ENCODE measurements at places on chromosomes 5 and 9. TPM values are rescaled to one million over a fixed set of nuclear protein-coding genes. Genes with fewer than 3 reads are reported as not detected.
A peak's percentile ranks its signal among the peaks of the same experiment; 100 is the strongest.

DNA sequence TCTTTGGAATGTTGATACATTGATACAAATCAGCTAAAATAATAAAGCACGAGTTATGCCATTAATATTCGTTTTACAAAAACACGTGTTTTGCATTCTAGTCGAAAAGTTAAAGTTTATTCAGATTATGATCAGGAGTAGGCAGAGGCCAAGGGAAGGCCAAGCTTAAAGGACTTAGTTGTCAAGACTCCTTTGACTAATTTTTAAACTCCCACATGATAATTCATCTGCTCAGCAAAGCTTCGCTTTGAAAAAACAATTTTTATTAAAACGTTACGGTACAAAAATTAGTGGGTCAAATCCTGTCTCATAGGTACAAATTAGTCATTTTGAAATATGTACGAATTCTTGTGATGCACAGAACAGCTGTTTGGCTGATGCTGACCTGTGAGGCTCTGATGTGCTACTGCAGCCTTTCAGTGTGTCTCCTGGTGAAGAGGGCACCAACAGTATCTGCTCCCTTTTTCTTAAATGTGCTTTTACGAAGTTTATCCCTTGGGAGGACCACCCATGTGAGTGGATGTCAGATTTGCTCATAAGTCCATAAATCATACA is 23.0 kb upstream of the NR3C1 start:
- no peak for DNase-seq

GRCh38 chr9:126451316-126451885 is 124.8 kb downstream of the MVB12B start:
- DNase-seq = no peak

DNA sequence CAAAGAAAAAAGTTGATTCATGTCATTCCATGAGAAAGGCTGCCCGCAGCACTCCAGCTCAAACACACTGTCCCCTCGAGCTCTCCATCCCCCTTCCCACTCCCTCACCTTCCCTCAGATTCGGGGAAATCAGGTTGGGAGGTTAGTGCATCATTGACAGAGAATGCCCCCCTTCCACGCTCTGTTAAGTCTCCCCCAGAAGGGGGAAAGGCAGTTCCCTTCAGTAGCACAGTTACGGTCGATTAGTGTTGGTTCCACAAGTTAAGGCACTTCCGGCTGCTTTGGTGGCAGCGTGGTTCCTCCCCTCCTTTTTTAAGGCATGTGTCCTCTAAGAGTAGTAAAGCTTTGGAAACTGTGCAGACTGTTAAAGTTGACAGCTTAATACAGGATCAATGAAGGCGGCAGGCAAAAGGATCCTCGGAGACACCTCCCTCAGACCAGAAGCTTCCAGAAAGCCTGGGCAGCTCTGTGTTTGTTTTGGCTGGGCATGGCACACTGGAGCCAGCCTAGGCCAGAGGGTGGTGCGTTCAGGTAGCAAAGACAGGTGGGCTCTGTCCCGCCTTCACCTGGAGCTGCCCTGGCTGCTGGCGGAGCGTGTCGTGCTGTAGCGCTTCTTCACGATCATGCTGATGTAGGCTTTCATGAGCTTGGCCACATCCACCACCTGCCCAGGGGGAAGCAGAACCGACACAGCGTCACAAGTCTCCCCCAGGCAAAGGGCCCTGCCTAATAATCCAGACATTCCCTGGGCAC is 49.5 kb upstream of the RETREG1 start:
- DNase-seq = no peak

DNA sequence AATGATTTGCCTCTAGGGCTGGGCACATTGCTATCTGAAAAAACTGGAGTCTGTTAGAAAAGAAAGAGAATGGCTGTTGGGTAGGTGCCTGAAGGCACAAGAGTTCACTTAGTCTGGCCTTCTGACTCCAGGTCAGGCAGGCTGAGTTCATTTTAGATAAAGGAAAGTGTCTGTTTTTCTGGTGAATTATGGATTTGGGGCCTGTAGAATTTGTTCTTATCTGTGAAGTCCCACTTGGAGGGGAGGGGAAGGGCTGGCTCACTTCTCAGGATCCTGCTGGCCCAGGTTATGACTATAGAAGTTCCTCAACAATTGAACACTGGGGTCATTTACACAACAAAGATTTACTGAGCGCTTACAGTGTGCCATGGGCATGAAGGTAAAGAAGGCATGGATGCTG is 11.5 kb upstream of the SEPTIN8 start:
- no peak for DNase-seq

- no peak for DNase-seq
These were observed 68.1 kb downstream of the HMCN2 start for GRCh38 chr9:130333712-130334062.

DNA sequence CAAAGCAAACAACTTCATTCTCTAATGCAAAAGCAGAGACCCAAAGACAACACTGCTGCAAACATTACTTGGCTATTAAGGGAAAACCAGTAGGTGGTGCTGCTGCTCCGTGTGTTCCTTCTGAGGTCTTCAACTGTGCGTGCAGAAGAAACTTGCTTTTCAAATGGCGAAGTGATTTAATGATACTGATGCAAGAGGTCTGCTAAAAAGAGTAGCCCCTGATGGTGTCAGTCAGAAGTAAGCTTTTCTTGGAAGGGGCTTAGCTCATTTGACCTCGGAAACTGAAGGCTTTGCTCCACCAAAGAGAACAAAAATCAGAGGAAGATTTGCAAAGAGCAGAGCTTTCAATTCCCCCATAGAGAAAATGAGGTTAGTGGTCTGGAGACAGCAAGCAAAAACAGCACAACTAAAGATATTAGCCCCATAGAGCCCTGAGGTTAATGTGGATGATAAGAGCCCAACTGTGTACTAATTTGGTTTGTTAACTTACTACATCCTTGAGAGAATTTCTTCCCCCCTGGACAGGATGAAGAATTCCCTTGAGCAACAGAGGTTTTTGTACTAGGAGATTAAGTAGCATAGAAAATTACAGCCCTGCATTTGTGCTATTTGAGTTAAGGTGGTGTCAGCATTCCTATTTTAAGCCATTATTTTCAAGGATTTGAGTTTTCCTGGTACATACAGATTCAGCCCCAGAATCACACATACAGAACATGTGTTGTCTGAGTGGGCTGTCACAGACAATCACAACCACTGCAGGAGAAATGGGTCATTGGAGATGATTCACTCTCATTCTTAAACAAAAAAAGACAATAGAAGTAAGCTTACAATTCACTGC is 153.2 kb upstream of the C9orf72 start:
- peak; percentile 80 for DNase-seq

DNA sequence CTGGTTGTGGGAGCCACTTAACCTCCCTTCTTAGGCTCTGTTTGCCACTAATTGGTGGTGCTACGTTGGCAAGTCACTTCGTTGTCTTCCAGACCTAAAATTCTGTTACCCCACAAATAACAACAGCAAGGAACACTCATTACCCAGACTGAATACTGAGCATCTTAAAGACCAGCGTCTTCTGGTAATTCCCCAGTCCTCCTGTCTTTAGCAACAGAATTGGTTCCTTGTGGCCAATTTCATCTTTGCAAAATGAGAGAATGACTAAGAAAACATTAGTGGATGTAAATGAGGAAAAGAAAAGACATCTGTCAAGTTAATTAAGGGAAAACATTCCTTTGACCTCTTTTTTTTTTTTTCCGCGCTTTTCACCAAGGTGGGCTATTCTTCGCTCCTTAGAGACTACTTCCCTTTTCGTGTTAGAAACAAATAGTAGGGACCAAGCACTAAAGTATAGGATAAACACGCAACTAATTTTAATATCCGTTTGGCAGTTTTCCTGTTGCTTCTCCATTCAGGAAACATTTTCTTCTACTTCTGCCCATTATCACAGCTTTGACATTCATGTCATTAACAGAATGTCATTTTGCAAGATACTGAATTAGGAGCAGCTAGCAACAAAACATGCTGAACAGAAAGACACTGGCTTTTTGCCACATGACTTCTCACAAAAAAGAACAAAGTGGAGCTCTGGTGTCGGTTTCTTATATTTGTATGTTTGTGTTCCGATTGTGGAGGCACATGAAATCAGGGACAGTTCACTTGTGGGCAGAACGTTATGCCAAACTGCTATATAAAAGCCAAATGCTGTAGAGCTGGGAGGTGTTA is 154.2 kb downstream of the CD180 start:
- no peak for DNase-seq

- DNase-seq = no peak
These were observed 13.8 kb downstream of the PDCL start for GRCh38 chr9:122814545-122814944.

DNA sequence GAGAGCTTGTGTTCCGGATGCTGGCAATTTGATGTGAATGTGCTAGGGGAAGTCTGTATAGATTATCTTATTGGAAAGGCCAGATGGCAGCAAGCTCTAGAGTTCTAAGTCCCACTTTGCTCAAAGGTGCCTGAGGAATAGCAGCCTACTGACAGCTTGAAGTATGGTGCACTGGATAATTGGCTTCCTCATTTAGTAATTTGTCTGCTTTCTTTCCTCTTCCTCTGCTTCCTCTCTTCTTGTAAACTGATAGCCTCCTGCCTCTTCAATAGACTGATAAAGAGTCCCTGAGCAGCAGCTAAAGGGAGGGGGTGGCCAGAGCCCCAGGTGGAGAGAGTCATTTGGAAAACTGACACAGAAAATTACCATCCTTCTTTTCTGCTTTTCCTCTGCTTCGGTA is 177.3 kb downstream of the FGF1 start:
- DNase-seq = no peak

GRCh38 chr9:87278971-87279733 is 218.5 kb upstream of the DAPK1 start:
- no peak for DNase-seq

GRCh38 chr5:169922474-169922873 is 57.8 kb downstream of the INSYN2B start:
- DNase-seq = no peak

DNA sequence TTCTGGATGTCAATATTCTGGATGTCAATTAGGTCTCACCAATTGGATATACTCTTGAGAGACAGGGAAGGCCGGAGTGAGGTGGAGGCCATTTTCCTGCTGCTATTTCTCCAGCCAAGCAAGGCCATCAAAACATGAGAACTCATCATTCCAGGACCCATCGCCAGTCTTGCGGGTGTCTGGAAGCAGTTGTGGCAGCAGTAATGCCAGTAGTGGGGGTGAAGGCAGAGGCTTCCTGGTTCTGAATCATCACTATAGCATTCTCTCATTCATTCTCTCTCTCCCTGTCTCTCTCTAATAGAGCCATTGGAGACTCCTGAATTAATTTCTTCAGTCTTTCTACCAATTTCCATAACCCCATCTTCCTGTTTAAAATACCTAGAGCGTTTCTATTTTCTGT is 71.8 kb downstream of the EGFLAM start:
- no peak for DNase-seq

GRCh38 chr5:172637740-172638139 is 3.3 kb upstream of the NEURL1B start:
- DNase-seq = no peak

DNA sequence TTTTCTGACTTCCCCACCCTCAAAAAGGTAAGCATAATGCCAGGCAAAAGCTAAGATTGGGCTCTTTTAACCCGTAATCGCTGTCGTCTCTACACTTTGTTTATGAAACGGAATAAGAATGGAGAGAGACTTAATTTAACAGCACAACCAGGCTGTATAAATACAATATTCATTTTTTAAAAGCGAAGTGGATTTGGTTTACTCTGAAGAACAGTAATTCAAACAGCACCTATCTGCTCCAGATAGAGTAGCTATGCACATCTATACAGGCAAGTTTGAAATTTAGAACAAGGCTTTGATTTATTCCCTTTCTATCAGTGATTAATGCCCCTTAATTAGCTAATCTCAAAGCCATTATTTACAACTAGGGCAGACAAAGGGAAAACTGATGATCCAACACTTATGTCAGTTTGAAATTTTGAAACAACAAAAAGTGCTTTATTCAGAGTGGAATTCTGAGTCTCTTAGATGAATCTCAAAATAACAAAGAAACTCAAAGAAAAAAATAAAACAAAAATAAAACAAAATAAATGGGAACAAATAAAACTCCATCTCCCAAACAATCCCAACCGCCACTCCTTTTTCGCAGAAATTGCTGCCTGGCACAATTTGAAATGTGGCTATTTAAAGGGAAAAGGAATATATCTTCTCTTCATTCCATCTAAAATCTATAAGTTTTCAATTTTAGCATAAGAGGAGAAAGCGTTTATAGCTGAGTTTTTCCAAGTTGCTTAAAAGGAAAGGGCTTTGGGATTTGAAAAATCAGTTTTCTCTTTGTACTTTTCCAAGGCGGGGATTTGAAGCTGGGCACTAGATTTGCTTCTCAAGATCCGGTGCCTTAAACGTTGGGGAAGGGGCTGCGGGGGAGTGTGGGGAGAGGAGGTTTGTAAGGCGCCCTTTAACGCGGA is 298.6 kb downstream of the PARP8 start:
- DNase-seq = no peak

DNA sequence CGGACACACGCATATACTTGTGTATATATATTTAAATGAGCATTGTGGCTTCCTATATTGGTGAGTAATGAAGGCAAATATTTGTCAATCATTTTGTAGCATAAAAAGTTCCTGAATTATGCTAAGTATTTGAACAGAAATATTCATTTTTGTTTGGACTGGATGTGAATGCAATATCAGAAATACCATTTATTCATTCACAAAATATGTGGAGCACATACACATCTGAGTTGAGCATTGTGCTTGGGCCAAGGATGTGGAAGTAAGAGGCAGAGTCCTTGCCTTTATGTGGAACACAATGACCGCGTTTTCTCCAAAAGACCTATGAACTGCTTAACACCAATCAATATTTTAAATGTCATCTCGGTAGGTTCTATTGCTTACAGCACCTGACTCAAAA is 1086.5 kb downstream of the NR2F1-AS1 start:
- no peak for DNase-seq

DNA sequence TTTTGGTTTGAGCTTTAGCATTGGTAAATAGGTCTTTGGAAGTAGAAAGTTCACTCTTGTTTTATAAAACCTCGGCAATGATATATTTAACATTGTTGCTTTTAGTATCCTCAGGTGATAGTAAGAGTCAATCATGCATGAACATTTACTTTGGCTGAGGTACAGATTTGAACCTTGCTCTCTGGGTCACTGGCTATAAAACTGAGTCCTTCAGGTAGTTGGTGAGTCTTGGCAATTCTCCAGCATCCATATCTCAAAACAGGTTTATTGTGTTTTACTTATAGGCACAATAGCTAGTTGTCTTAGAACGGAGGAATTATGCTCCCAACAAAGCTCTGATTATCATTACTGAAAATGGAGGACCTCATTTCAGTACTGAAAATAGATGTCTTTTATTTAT is 75.1 kb downstream of the MAT2B start:
- DNase-seq = no peak

GRCh38 chr9:125410522-125410894 is 148.9 kb downstream of the GAPVD1 start:
- DNase-seq = no peak

GRCh38 chr5:171155621-171156020 is 153.4 kb upstream of the TLX3 start:
- DNase-seq = no peak

Gene CA9
- not detected for total RNA-seq

Gene TMC1
- not detected for total RNA-seq

Gene SLC36A2
- total RNA-seq = not detected

Gene GABRA6
- total RNA-seq = not detected

Gene MEIKIN
- not detected for total RNA-seq

Gene PANK3
- 117 TPM for total RNA-seq

Data from MCF 10A (cell line).